ENCODE measurements at places on chromosomes 3 and 15. TPM values are rescaled to one million over a fixed set of nuclear protein-coding genes. Genes with fewer than 3 reads are reported as not detected.
A peak's percentile ranks its signal among the peaks of the same experiment; 100 is the strongest.

SLC30A4 gene
- 4.7 TPM for total RNA-seq

CHRM5 gene
- total RNA-seq = 0.02 TPM

- DNase-seq = no peak
Observed at GRCh38 chr15:35857567-35858226, 311.7 kb upstream of the DPH6 start.

GRCh38 chr3:41026394-41027177 is 172.7 kb upstream of the CTNNB1 start:
- DNase-seq = peak; percentile 2

DNA sequence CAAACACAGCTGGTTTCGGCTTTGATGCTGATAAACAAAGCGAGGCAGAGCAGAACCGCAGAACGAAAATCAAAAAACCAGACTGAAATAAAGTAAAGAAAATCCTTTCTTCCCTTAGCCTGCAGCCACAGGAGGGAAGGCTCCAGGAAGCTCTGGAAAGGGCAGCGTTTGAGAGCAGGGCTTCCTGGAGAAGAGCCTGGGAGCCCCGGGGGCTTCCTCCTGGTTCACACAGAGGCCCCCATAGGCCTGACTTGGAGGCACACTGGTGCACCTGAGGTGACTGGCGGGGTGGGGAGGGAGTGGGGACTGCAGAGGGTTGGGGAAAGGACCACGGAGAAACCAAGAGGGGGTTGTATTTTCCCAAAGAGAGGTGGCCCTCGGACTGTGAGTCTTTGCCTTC is 98.8 kb upstream of the WNT5A start:
- no peak for DNase-seq

GRCh38 chr3:133162670-133163305 is 124.6 kb downstream of the TMEM108 start:
- no peak for DNase-seq

DNA sequence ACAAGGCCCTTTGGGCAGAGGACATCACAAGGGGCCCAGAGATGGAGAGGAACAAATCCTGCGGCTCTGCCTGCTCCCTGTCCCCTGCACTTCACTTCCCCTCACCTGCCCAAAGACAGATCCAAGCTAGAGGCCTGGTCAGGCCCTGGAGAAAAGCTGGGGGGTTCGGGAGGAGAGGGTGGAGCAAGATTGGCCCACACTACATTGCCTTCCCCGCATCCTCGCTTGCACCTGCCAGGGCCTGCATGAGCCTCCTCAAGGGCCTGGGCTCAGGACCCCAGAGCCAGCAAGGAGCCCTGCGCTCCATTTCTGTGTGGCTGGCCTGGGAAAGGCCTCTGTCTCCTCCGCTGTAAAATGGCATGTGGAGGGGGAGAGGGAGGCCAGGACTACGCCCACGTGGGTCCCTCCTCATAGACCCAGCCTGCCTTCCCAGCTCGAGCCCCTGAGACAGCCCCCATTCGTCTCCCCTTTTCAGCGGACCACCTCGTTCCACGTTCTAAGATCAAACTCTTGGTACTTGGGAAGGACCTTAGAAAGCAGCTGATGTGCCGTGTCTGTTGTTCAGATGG is 106.0 kb downstream of the HMG20A start:
- no peak for DNase-seq

DNA sequence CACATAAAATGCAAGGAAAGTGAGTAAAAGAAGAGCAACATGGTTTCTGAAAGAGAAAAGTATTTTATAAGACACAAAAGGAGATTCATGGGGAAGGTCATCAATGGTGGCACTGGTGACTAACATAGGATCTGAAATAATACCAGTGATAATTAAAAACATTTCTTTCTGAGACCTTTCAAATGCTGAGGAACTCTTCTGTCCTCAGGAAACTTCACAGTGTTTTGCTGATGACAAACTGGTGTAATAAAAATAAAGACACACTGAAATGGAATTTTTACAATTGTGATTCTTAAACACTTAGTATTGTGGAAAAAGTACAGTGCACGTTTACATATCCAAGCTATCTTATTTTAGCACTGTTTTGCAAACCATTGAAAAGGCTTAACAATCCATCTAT is 80.4 kb upstream of the ZBTB20 start:
- no peak for DNase-seq

Measured in A172 (cell line).